ENCODE measurements at places on chromosomes 16 and 17.

DNA sequence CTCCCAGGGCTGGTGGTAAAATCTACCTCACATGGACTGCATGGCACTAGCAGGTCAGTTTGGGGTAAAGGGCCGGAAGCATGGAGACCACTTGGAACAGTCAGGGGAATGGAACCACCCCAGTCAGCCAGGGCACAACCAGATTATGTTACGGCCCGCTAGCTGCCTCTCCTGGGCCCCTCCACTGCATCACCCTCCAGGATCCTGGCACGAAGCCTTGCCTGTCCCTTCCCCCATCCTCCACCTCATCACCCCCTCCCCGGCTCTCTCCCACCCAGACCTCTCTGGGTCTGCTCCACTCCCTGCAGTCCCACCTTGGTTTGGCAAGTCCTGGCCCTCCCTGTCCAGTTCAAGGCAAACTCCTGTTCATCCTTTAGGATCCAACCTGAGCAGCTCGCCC is 91.7 kb downstream of the CLEC16A start:
- DNase-seq, result no peak

DNA sequence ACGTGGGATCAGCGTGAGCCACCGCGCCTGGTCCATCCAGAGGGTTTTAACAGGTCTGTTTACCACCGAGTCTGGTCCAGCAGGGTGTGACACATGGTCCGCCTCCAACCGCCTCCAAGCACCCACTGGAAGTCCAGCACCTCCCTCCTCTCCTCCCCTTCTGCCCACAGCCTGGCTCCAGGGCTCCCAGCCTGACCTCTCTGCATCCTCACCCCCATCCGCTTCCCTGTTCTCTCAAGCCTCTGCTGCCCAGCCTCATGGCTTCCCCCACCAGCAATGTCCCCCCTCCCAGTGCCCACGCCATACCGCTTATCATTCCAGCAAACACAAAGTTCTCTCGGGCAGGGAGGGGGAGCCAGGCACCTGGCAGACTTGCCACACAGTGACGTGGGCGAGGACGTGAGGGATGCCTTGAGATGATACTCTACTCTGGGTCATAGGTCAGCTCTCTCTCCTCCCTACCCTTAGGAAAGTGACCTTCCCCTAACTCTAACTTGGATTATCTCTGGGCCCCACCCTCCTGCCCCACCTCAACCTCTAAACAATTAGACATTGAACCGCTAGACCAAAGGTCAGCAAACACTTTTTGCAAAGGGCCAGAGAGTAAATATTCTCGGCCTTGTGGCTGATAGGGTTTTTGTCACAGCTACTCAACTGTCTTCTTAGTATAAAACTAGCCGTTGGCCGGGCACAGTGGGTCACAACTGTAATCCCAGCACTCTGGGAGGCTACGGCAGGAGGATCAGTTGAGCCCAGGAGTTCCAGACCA is 23.1 kb downstream of the CDC42EP4 start:
- no peak for DNase-seq

DNA sequence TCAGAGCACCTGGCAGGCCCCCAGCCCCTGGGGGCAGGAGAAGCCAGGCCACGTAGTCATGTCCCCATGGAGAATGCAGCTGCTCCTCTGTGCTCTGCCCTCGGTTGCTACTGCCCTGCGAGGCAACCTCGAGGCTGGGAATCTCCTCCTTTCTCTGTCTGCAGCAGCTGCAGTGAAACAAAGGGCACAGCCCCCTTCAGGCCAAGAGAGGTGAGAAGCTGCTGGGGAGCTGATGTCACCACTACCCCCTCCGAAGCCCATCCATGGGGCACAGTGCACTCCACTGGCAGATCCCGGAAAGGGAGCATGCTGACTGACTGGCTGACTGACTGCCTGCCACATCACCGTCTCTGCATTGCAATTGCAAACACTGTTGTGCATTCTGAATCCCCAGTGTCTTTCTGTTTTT is 103.7 kb downstream of the GRIN2A start:
- DNase-seq, result no peak

DNA sequence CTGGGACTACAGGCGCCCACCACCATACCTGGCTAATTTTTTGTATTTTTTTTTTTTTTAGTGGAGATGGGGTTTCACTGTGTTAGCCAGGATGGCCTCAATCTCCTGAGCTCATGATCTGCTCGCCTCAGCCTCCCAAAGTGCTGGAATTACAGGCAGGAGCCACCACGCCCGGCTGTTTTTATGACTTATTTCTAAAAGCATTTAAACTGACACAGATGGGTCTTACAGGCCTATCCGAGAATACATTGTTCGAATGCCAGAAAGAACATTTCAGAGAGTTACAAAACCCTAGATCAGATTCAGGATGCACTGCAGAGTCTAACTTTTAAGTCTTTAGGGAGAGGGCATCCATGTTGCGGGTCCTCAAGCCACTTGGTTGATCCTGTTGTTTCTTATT is 234.7 kb upstream of the MAF start:
- no peak for DNase-seq

DNA sequence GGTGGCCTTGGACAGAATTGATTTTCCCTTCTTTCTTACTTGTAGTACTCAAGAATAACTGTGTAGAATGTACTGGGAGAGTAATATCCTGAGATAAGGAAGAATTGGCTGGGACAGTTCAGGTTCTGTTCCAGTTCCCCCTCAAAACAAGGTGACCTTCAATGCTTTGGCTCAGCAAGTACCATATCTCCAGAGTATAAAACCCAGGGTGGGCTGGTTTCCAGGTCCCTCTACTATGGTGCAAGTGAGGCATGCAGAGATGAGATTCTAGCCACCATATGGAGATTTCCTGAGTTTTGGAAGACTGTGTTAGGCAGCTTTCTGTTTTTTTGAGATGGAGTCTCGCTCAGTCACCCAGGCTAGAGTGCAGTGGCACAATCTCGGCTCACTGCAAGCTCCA is 18.1 kb upstream of the DLX3 start:
- DNase-seq, result no peak

DNA sequence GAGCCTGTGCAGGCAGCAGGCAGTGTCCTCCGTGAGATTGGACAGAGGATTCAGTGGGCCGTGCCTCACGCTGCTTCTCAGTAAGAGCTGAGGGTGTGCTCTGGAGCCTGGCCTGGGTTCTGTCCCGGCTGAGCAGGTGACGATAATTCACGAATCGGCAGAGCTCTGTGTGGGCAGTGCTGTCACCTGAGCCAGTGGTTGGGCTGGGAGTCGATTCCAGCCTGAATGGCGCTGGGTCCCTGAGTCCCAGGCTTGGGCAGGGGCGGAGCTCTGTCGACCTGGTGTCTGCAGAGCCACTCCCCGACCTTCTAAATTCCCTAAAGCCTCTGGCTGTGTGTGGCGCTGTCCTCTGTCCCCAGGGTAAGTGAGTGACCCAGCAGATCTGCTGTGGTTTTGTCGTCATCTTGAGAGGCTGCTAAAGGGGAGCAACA is 8.4 kb downstream of the ACSF3 start:
- DNase-seq, result no peak

DNA sequence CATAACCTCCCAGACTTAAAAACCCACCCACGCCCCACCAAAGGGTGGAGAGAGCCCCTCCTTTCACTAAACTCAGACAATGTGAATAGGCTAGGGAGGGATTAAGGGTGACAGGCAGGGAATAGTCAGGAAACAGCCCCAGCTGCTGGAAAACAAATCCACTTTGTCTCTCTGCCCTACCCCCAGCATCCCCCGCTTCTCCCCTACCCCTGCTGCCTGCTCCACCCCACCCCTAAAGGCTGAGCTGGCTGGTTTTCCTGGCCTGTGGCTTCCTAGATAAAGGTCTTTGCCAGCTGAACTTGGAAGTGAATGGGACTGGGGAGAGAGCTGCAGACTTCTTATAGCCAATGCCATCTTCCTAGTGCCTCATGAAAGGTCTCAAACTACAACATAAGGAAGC is 15.0 kb downstream of the CAVIN1 start:
- DNase-seq, result no peak

GRCh38 chr17:4740584-4740983 is 856 bp upstream of the CXCL16 start:
- no peak for DNase-seq

DNA sequence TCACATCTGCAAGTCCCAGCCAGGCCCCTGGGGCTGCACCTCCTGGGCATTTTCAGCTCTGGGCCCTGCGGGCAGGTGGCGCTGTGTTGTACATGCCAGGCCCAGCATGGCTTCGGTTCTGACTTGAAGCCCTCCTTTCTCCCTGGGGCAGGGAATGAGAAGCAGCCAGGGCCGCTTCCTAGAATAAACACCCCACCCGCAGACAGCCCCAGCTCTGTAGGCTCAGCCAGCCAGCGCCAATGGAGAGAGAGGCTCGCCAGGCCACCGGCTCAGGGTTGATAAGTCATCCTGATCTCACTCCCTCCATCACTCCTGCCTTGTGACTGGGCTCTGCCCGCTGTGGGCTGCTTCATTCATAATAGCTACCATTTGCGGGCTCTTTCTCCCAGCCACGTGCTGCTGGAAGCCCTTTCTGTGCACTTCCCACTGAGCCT is 6.0 kb upstream of the GLIS2 start:
- DNase-seq, result peak; percentile 43

DNA sequence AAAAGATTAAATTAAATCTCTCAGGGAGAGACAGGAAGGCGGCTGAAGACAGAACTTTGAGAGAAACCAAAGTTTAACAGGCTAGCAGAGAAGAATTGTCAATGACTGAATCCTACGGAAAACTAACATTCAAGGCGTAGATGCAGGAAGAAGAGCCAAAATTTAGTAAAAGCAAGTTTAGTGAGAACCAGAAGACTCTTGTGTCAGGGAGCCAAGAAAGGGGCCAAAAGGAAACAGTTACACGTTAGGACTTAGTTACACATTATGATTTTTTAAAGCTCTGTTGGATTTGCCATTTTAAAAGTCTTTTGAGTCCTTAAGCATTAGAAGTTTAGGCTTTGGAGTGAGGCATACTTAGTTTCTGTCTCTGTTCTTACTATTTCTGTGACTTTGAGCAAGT is 164.6 kb downstream of the CHD9 start:
- DNase-seq, result no peak

GRCh38 chr17:27346228-27346899 is 52.5 kb downstream of the WSB1 start:
- DNase-seq, result no peak
